Erythroblast (primary cell): ENCODE measurements at places on chromosomes 2 and 18.

DNA sequence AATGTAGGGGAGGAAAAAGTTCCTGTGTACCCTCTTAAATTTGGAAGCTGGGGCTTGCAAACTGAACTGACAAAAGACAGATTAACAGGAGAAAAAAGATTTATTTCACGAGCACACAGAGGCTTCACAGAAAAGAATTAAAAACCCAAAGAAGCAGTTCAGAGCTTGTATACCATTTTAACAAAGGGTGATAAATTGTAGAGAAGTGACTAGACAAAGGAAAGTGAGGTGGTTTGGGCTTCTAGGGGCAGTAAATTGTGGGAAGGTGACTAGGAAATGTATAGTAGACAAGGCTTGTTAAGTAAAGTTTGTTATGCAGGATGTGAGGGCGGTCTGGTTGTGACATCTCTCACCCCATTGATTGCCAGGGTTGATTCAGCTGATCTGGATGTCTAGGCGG, 53.5 kb upstream of the ZDBF2 start:
- no peak for DNase-seq

DNA sequence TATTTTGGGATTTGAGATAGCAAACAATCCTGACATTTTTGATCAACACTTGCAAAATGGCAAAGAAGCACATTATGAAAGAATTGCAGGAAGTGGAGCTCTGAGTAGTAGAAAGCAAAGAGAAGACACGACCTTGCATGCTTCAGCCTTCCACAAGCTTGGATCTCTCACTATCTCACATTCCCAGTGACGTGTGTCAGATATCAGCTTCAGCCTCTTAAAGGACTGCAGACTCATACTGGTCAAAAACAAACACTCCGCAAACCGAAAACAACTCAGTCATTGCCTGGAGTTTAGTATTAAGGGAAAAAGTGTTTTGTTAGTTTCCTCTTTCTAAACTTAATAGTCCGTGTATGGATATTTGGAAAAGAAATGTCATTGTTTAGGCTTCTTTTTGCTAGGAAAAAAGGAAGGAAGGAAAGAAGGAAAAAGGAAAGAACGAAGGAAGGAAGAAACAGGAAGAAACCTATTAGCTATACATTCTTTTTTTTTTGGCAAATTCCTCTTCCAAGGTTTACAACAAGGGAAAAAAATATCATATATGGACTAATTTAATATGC, 32.6 kb upstream of the SLC40A1 start:
- peak; percentile 95 for DNase-seq

- DNase-seq: no peak
These were observed 13.1 kb downstream of the CROCC2 start for GRCh38 chr2:240919161-240919781.

DNA sequence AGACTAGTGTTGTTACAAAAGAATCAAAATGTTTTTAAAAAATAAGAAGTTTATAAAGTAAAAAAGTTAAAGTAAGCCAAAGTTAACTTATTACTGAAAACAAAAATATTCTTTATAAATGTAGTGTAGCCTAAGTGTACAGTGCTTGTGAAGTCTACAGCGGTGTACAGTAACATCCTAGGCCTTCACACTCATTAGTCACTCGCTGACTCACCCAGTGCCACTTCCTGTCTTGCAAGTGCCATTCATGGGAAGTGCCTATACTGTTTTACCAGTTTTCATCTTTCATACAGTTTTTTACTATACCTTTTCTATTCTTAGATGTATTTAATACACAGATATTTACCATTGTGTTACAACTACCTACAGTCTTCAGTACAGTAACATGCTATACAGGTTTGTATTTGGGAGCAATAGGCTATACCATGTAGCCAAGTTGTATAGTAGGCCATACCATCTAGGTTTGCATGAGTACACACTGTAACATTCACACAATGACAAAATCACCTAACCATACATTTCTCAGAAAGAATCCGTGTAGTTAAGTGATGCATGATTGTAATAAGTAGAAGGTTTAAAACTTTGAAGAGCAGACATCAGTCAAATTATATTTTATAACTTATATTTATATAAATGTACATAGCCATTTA, 13.4 kb downstream of the SERPINB7 start:
- peak; percentile 4 for DNase-seq

DNA sequence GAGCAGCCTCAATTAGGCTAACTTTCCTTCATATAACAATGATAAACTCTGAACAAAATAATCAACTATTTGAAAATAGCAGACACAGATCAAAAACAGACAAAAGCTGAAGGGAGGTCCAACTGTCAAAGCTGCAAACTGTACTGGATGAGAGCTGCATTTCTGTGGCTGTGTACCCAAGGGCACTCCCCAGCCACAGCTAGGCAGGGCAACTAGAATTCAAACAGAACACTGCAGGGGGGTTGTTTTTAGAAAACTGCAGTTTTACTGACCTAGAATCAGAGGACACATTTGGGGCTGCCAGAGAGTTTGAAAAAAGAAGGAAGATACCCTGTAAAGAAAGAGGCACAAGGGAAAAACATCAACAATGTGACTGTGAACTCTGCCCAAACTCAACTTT, 56.8 kb downstream of the SMAD2 start:
- no peak for DNase-seq

DNA sequence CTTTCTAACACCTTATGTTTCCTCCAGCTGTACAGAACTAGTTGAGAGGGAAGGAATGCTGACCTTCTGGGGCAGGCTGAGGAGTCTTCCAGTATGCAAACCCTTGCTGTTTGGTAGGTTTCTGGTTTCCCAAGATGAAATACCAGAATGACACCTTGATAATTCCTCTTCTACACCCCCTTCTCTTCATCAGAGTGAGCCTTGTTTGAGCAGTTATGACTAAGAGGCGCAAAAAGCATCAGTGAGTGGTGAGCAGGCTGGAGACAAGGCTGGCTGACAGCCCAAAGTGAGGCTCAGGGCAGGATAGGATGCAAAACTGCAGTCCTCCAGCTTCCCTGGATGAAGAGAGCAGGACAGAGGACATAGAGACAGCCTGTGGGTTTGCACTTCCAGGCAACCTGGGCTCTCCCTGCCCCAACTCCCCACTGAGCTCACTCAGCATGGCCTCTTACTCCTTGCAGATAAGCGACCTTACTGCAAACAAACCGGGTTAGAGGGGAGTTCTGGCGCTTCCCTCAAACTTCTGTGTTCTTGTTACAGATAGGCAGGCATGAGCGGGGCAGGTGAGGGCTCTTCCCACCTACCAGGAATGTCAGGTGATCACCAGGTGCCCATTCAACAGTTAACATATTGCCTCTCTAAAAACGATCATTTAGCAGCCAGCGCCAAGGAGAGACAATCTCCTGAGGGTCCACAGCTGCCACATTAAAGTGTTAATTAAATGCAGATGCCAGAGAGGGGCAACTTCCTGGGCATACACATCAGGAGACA, 5.4 kb downstream of the MPPE1 start:
- DNase-seq: no peak

- no peak for DNase-seq
These were observed 7.8 kb downstream of the FRZB start for GRCh38 chr2:182858671-182859070.

- DNase-seq: no peak
These were observed 137.9 kb upstream of the ITGA4 start for GRCh38 chr2:181319286-181319685.

- DNase-seq: no peak
These were observed 83.3 kb downstream of the DPP4 start for GRCh38 chr2:161990741-161991140.

GRCh38 chr2:203498161-203498560, 36.9 kb downstream of the RAPH1 start:
- DNase-seq: no peak

DNA sequence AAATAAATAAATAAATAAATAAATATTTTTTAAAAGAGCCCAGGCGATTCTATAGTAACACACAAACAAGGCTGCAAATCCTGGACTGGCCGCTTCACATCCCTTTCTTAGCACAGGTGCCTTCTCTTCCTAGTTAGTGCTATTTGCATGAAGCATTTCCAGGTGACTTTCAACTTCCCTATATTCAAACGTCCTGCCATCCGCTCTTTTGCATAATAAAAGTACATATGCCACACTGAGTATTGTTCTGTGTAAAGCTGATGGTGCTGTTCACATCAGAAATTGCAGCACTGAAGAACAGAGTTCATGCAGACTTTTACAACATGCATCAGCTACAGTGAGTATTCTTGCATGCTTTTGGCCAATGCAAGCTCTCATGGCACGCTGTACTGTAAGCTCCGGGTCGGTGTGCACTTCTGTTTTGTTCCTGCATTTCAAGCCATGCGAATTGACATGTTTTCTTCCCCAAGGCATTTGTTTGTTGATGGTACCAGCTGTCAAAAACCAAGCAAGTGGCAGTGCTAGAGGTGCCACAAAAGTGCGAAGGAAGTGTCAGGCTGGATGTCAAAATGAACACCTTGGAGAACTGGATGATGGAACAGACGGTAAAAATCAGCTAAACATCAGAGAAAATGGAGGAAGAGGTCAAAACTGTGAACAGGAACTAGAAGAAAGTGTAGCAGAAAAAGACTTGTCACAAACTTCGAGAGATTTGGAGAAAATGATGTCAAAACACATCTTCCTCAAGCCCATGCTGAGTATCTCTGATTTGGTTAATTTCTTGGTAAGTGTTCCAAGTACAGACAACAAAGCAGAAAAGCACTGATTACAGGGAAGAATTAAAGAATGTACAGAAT, 25.5 kb upstream of the CEP68 start:
- DNase-seq: no peak

GRCh38 chr2:23495661-23496114, 110.7 kb downstream of the KLHL29 start:
- no peak for DNase-seq

- DNase-seq: no peak
These were observed 16.1 kb upstream of the MFSD2B start for GRCh38 chr2:23993736-23994269.

GRCh38 chr2:38975042-38975441, 85.4 kb downstream of the ARHGEF33 start:
- no peak for DNase-seq

- DNase-seq: no peak
These were observed 681 bp upstream of the NRP2 start for GRCh38 chr2:205681401-205682238.

GRCh38 chr18:10290638-10291235, 163.7 kb upstream of the APCDD1 start:
- DNase-seq: no peak

DNA sequence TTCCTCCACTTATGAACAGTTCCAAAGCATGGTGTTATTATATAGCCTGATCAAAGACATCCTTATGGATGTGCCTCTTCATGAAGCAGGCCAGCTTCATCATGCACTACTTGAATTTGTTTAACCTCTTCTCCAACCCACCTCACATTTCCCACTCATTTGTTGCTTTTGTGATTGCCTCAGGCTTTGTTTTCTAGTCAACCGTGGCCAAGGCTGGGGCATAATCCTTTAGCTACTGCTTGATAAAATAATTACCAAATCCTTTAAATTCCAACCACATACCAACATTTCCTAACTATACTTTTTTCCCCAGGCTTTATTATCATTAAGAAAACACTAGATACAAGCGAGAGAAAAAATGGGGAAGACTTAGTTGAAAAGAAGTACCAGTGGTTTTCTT, 39.6 kb upstream of the SCN1A start:
- DNase-seq: no peak
